Testis (tissue), 5 donors: ENCODE measurements at places on chromosomes 4 and X. TPM values are rescaled to one million over a fixed set of nuclear protein-coding genes. Genes with fewer than 3 reads are reported as not detected.

POF1B gene
- 0.25 TPM for total RNA-seq

GSTCD gene
- 19.3 TPM for total RNA-seq

DNA sequence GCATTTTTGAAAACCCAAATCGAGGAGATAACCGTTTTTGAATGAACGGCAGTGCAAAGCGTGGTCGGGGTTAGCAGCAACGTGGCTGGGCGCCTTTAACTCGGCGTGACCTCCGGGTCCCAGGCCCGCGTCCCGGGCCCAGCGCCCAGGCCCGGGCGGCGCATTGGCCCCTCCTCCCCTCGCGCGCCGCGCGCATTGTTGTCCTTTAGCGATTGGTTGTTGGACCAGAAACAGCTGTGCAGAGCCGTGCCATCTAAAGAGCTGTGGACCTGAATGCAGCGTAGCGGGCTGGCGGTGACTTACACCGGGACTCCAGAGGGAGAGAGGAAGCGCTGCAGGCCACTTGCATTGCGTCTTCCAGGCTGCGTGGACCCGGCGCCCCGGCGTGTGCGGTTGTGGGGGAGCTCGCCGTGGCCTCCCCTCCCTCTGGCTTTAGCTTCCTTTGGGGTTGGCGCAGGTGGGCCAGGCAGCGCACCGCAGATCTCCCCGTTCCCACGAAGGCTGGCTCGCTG, at the start of gene STOX2:
Gene STOX2 (plus strand): TSS at position 227 of the 512 bp plus-strand sequence. CDS start 1,484 bp downstream, outside the sequence.
- peak; percentile 79 for DNase-seq

GRCh38 chr4:71526637-71527406, 188.0 kb downstream of the SLC4A4 start:
- no peak for DNase-seq

GRCh38 chr4:165369522-165369921, 9.3 kb upstream of the CPE start:
- DNase-seq = no peak

GRCh38 chr4:184587221-184587620, 62.0 kb downstream of the CASP3 start:
- no peak for DNase-seq

DNA sequence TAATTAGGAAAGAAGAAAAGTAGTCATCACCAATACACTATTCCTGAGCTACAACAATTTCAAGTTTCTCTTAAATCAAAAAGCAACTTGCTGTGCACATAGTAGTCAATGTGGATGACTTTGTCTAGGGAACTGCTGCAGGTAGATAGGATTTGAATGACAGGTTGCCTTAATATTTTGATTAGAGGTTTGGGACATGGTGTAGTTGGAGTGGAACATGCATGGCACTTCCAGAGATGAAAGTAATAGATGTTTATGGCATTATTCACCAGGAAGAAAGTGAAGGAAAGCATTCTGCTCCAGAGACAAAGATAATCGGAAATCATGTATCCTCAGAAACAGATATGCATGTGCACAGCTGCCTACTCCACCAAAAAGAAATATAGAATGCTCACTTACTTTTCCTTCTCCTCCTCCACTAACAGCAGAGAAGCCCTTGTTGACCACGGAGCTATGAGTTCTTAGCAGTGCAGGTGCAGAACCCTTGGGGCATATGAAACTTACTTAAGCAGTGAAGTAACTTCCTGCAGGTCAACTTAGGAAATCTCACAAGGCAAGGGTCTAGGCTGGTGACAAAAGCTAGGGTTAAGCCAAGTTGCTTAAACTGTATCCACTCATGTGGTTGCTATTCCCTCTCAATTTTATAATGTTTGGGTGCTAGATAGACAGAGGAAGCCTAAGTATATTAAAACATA, 390.8 kb downstream of the HNRNPD start:
- no peak for DNase-seq

GRCh38 chr4:187414716-187415115, 580.9 kb upstream of the ZFP42 start:
- no peak for DNase-seq

- DNase-seq = no peak
Observed at GRCh38 chrX:15849555-15849954, 5.1 kb downstream of the AP1S2 start.

DNA sequence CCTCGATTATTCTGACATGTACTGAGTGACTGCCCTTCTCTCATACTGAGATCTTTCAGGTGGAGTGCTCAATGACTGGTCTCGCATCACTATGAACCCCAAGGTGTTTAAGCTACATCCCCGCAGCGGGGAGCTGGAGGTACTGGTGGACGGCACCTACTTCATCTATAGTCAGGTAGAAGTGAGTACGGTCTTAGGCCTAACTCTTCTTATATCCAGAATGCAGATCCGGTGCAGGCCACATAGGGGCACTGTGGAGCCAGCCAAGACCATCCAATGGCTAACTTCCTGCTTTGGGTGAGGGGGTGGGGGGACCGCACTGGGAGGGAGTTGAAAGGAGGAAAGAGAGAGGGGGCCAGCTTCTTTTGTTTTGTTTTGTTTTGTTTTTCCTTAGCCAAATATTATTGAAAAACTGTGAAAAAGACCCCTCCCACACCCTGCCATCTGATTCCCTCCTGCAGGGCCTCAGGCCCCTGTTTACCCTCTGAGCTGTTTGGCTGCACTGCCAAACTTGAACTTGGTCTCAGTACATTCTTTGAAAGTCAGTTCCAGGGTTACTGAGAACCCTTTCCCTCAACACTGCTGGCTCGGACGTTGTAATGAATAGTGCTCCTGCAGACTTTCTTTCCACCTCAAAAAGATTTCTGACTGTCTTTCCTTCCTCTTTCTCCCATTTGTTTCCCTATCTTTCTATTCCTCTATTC, 16.2 kb downstream of the AWAT2 start:
- peak; percentile 51 for DNase-seq

DNA sequence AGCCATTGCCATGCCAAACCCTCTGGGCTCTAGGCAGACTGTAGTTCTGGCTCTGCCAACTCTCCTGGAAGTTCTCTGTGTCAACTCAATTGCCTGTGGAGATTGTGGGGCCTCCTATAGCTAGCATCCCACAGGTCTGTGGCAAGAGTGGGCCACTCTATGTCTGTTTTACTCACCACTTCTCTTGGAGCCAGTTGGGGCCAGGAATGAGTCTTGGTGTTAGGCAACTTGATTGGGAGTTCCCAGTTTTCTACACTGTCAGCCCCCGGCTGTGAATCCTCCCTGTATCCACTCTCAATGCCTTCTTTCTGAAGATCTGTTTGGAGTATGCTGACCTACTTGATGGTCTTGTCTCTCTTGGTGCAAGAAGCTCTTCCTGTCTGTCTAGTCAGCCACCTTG, 48.2 kb upstream of the EPGN start:
- DNase-seq = no peak

GRCh38 chr4:67428819-67429218, 116.5 kb downstream of the CENPC start:
- DNase-seq = no peak

GRCh38 chr4:101724093-101724492, 66.4 kb upstream of the BANK1 start:
- DNase-seq = no peak
